Endothelial cell of umbilical vein (primary cell): ENCODE measurements at places on chromosomes 7 and 10.
A peak's percentile ranks its signal among the peaks of the same experiment; 100 is the strongest.

- DNase-seq: no peak
These were observed 3.1 kb upstream of the ADAP1 start for GRCh38 chr7:957418-958220.

- no peak for DNase-seq
These were observed 123.8 kb downstream of the AMPH start for GRCh38 chr7:38507384-38507783.

DNA sequence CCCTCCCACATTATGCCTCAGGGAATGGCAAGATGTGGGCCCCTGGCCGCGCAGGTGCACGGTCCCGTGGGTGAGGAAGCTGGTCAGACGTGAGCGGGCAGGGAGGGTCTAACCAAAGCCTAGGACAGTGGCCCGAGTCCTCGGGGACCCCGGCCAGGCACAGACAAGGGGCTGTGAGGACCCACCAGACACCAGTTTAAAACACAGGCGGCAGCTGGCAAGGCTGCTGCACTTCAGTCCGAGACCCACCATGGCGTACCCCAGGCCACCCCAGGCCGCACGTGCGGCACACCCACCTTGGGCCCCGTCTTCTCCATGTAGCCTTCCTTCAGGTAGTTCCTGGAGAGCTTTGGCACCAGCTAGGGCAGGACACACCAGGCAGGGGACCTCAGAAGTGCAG lies 23.5 kb downstream of the GET4 start:
- no peak for DNase-seq

DNA sequence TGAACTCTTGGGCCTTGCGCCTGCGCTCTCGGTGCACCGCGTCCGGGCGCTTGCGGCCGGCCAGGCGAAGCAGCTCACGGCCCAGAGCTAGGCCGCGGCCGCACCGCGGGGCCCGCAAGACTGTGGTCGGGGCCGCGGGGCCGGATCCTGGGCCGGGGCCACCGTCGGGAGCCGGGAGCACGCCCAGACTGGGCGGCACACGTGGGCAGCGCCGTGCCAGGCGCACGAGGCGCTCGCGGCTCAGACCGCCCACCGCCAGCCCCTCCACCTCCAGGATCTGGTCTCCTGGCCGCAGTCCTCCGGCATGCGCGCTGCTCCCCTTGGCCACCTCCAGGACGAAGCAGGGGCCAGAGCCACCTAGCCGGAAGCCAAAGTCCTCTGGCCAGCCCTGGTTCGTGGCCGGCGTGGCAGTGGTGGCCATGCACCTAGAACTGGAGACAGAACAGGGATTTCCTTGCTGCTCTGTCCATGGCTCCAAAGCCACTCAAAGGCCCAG lies at the start of gene GRID2IP:
GRID2IP (minus strand) TSS at position 446 of the 496 bp plus-strand sequence; CDS start at position 421, 25 bp downstream.
- DNase-seq: no peak

- peak; percentile 57 for DNase-seq
These were observed 117.9 kb upstream of the COL1A2 start for GRCh38 chr7:94276795-94277194.

- no peak for DNase-seq
These were observed 167.0 kb downstream of the FANK1 start for GRCh38 chr10:126063353-126063791.

- no peak for DNase-seq
These were observed 453.2 kb downstream of the DPP6 start for GRCh38 chr7:154505362-154505761.

- DNase-seq: no peak
These were observed 33.0 kb downstream of the ELMO1 start for GRCh38 chr7:37415629-37416028.

DNA sequence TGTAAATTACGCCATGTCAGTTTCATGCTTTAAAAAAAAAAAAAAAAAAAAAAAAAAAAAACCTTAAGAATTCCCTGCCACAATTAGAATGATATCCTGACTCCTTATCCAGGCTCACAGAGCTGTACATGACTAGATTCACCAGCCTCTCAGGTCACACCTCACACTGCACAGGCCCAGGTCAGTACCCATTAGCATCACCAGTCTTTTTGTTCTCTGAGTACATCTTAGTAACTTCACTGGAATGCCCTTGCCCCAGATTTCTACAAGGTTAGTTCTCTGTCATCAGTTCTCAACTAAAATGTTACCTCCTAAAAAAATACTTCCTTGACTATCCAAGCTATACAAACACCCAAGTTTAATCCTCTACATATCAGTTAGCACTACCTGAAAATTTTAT lies 211.0 kb downstream of the LRRN3 start:
- no peak for DNase-seq

DNA sequence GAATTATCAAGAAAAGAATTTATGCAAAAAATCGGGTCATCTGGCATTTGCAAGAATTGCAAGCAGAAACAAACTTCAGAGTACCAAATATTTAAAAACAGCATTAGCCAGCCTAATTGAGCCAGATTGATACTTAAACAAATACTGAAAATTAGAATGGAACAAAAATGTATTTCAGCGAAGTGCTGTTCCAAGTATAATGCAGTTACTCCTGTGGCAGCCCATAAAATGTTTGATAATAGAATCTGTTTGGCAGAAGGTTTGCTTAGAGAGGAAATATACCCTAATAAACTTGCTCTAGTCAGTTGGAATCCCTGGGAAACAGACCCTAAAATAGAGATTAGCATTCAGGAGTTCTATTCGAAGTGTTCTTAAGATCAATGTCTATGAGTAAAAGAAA lies 835.1 kb upstream of the MBL2 start:
- DNase-seq: no peak

GRCh38 chr7:94683066-94683465 lies 27.1 kb upstream of the SGCE start:
- DNase-seq: no peak
